ELF-1 (cell line): ENCODE measurements at places on chromosomes 7 and 10.

GRCh38 chr10:76879116-76879913 is 758.3 kb downstream of the KCNMA1 start:
- DNase-seq = no peak

GRCh38 chr7:99016196-99016595 is 127.7 kb downstream of the SMURF1 start:
- no peak for DNase-seq

- DNase-seq = no peak
Measured at GRCh38 chr7:7883394-7883793, 85.2 kb upstream of the GLCCI1 start.

- DNase-seq = no peak
Measured at GRCh38 chr7:24659505-24659904, 86.3 kb downstream of the PALS2 start.

DNA sequence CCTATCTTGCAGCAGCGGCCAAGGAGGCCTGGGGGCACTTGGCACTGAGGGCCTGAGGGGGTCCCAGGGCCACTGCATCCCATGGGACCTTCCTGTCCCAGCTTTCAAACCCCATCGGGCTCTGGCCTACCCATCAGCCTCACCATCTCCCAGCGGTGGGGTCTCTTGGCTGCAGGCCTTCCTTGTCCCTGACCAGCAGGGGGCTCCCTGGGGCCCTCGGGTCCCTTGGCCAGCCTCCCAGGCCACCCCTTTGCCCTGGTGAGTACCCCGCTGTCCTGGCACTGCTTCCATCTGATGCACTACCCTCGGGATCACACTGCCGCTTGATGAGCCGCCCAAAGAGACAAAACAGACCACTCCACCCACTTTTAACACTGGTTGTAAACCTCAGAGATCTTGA is 43.5 kb downstream of the YKT6 start:
- no peak for DNase-seq

GRCh38 chr10:119350502-119351097 is 143.2 kb downstream of the GRK5 start:
- no peak for DNase-seq

DNA sequence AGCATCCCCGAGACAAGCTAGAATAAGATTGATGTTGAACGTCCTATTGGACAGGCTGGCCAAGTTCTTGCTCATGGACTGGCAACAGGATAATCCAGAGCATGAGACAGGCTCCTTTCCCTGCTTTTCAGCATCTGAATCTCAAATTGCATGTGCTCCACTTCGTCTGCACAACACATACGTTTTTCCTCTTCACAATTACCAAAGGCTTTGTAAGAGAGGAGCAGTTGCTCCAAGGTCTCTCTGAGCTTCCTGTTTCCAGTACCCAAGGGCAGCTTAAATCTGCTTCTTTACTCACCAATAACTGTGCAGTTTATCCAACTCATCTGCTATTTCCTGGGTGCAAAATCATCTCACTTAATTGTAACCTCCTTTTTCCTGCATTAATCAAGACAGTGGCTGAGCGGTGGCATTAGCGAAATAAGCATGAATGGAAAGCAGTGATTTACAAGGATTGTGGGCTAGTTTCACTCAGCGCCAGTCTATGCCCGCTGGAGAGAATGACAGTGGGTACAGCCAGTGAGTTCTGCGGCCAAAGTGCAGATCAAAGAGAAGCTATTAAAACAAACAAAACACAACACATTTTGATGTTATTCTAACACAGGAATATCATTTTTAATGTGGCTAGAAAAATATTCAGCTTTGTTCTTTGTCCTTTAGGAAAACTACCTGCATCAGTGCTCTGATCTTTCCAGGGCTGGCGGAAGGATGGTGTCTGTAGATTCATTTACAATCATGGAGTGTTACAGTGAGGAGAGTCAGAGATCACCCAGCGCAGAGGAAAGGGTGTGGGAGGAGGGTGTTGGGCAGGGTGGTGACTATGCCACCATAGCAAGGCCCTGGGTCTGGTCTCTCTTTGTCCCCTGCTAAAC is 79.8 kb downstream of the CHN2 start:
- DNase-seq = no peak

DNA sequence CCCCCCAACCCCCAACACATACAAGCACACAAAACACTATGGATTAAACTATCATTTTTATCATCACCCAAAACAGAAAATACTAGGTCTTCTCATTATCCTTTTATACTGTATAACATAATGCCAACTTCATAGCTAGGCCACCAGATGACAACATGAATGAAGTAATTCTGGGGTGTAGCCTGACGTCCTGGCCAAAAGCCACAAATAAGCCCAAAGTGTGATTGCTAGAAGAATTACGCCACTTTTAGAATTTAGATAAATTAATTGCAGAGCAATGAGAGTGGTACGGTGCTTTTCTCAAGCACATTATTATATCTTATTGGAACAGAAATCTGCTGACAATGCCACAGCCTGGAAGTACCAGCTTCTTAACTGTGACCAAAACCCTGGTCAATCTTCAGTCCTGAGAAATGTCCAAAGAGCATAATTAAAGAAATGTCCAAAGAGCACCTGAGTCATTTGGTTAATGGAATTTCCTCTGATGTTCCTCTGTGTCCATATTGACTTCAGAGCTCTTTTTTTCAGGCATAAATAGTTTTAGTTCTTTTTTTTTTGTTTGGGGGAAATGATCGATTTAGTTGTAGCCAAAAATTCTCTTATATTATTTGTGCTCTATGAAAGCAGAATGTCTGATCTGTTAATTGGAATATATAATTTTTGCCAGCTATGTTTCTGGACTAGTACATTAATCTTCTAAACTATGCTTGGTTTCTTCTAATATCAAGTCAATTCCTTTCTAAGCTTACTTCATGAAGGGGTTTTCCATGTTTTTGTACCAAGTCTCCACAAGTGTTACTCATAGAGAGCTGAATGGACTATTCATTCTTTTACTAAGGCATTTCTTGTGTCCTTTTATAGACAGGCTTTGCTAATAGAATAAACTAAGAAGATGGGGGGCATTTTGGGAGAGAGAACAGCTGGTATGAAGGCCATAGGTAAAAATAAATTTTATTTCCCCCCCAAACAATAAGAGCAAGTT is 233.4 kb upstream of the SLC26A5 start:
- no peak for DNase-seq

GRCh38 chr7:115869190-115869589 is 161.4 kb downstream of the TFEC start:
- DNase-seq = no peak

DNA sequence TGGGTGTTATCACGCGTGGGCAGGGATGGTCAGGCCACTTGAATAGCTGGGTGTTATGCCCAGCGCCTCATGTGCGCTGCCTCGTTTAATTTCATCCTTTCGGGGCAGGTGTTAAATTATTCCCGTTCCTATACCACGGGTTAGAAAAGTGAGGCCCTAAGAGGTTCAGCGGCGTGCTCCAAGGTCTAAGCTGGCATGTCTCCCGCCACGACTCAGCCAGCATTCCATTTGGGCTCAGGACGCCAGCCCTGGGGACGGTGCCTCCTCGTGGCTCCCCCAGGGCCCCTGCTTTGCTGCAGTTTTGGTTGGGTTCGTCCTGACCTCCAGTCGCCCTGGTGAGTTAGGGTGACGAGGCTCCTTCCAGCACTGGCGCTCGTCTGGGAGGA is 124.5 kb downstream of the TRRAP start:
- DNase-seq = no peak

GRCh38 chr7:104275900-104276299 is 52.5 kb upstream of the LHFPL3 start:
- no peak for DNase-seq

- DNase-seq = no peak
Measured at GRCh38 chr10:70509757-70510147, 31.2 kb downstream of the PALD1 start.

DNA sequence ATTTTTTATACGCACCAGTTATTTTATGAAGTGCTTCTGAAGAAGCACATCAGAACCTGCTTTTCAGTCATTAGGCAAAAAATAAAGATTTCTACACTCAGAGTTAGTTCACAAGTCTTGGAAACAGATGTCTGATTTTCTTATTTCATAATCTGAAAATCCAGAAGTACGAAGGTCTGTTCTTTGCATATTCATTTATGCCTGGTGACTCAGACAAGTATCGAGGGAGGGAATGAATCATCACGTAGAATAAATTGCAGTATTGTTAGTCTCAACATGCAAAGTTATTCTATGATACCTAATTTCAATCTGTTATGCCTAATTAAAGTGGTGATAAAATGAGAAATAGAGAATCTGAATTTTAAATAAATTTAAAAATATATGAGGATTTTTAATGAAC is 113.6 kb upstream of the SEM1 start:
- DNase-seq = no peak

GRCh38 chr10:129950676-129951075 is 13.4 kb downstream of the EBF3 start:
- no peak for DNase-seq

DNA sequence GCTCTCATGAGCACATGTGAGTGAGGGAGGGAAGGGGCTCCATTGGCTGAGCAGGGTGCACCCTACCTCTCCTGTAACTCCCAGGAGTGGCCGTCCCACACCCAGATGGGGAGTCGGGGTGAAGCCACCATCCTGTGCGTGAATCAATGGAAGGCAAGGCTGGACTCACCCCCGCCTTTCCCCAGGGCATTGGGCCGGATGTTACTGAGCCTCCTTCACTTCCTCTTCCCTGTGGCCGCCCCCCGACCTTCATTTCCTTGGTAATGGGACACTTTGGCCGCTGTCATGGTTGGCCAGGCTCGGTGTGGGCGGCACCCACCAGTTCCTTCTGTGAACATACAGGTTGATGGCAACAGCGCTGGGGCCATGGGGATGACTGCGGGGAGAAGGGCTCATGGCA is 209.0 kb downstream of the MGMT start:
- DNase-seq = no peak
